ENCODE measurements at places on chromosomes 6 and 20.

DNA sequence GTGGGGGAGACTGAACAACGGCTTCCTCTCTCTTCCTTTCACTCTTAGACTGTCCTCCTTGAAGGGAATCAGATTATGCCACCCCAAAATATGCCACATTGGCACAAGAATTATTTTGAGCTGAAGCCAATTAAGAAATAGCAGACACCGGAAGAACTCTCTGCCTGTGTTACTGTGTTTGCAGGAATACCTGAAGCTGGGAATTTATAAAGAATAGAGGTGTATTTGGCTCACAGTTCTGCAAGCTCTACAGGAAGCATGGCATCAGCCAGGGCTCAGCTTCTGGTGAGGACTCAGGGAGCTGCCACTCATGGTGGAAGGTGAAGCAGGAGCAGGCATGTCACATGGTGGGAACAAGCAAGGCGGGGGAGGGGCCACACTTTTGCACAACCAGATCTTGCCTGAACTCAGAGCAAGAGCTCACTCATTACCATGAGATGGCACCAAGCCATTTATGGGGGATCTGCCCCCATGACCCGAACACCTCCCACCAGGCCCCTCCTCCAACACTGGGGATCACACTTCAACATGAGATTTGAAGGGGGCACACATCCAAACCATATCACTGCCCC is 46.0 kb downstream of the PCNA start:
- no peak for DNase-seq

DNA sequence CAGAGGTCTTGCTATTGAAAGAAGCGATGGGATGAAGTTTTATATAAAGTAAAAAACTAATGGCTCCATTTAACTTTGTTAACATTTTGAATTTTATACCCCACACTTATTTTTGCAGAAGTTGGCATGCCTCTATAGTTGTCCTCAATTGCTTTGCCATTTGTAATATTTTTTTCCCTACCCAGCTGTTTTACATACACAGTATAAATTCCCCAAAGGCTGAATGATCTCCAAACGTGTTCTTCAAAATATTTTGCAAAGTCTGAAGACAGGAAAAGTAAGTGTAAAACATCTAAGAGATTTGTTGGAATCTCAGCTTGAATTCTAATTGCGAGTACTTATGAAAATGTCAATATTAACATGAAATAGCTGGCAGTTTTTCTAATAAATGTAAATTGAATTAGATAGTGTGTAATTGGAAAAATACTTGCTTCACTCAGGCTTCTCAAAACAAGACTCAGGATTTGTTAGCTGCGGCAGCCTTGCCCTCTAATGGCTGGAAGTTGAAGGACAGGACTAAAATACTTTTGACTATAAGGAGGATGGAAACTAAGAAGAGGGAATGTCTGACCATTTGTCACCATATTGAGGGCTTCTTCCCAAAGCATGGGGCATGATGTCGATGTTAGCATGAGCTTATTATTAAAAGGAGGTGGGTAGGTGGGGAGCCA is 226.8 kb downstream of the UST start:
- no peak for DNase-seq

- DNase-seq: no peak
Measured at GRCh38 chr20:34639755-34640222, 37.1 kb downstream of the PIGU start.

GRCh38 chr6:138088326-138088762 is 18.9 kb downstream of the PERP start:
- DNase-seq: no peak

DNA sequence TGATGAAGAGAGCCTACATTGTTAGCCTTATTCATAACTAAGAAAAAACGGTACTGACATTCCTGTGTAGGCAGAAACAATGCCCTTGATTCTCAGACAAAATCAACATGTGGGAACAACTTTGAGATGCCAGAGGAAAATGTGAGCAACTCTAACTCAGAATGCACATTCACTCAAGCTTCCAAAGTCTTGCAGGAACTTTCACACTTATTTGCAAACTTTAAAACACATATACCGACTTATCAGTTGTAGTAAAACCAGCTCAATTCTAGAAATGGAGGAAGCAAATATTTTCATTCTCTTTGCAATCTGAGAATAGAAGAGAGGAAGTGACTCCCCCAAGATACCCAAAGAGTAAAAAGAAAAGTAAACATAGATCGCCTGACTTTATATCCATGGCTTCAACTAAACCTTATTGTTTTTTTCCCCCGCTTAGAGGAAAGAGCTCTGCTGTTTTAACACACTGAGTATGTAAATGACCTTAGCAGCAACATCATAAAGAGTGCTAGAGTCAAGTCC is 117.6 kb downstream of the EPB41L2 start:
- no peak for DNase-seq

DNA sequence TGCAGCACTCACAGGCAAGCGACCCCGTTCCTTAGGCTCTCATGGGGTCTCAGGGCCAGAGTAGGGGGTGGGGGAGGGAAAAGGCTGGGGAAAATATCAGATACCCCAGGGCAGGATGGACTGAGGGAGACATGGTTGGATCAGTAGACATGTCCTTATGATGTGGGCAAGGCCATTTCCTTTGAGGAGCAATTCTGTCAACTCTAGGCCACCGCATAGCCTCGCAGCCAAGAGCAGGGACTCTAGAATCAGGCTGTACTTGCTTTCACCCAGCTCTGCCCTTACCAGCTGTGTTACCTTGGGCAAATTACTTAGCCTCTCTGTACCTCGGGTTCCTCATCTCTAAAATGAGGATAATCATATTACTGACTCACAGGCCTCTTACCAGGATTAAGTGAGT is 2.2 kb upstream of the MAPK13 start:
- no peak for DNase-seq

DNA sequence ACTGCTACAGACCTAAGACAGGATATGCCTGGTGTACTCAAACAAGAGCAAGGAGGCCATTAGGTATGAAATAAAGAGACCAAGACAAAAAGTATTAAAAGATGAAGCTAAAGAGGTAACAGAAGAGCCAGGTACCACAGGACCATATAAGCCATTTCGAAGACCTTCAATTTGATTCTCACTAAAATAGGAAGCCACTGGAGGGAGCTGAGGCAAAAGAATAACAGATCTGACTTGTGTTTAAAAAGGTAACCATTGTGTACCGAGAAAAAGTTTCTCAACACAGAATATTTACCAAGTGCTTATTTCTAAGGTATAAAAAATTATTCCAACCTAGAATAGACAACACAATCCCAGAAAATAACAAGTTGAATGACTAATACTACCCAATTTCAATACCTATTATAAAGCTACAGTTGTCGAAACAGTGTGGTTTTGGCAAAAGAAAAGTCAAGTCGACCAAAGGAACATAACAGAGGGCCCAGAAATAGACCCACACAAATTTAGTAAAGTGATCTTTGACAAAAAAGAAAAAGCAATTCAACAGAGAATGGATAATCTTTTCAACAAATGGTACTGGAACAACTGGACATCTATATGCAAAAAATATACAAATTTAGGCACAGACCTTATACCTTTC is 125.3 kb upstream of the DST start:
- DNase-seq: no peak

GRCh38 chr6:79468587-79468986 is 68.6 kb downstream of the LCA5 start:
- no peak for DNase-seq

DNA sequence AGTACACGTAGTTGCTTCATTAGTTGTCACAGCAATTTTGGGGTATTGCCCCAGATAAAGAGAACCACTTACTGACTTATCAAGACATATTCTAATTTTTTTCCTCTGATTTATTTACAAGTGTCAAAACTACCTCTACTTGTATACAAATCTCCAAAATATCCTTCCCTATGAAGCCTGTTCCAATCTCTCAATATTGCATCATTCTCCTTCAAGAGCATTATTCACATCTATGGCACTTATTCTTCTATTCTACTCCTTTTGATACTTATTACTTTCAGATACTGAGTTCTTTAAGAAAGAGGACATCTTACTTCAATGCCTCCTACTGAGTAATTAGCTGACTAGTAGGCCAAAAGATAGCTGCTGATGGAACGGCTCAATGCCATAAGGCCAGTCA is 105.2 kb downstream of the SMLR1 start:
- DNase-seq: no peak

DNA sequence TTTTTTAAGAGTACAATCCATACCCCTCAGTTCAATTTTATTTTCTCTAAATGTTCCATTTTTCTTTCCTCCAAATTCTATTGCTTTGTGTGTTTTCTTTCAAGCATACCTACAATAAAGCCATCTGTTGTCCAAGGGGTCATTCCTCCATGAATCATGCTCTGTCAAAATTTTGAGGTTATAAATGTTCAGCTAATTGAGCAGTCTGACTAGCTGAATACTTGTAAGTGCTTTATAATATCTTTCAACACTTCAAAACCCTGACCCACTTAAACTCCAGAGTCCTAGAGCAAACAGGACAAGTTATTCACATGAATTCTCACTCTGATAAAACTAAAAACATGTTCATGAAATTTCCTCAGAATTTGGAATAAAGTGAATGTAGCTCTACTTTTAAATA is 33.4 kb upstream of the EYA4 start:
- no peak for DNase-seq

DNA sequence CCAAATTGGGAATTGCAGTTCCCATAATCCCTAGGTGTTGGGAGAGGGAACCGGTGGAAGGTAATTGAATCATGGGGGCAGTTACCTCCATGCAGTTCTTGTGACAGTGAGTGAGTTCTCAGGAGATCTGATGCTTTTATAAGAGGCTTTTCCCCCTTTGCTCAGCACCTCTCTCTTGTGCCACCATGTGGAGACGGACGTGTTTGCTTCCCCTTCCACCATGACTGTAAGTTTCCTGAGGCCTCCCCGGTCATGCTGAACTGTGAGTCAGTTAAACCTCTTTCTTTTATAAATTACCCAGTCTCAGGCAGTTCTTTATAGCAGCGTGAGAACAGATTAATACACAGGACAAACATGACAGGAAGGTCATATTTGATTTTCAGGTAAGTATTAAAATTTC is 25.3 kb upstream of the HECA start:
- no peak for DNase-seq

- DNase-seq: no peak
Measured at GRCh38 chr6:13508711-13509705, 21.6 kb upstream of the GFOD1 start.

GRCh38 chr20:37880726-37881591 is 22.0 kb upstream of the VSTM2L start:
- no peak for DNase-seq

DNA sequence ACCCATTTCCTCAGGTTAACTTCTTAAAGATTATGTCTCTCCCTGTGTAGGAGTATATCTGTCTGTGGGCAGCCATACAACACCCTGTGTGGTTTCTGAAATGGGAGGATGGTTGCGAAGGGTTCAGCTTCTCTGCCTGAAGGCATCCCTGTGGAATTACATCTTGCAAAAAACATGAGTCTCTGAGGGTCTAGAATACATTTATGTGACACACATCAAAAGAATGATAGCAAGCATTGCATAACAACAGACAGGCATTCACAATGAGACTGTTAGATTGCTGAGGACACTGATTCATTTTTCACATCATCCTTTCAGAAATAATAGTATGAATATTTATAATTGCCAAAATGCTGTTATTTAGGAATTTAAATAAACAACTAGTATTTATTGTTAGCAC is 670.9 kb downstream of the HTR1B start:
- DNase-seq: no peak

- no peak for DNase-seq
Measured at GRCh38 chr6:52910091-52910490, 593 bp upstream of the GSTA3 start.

DNA sequence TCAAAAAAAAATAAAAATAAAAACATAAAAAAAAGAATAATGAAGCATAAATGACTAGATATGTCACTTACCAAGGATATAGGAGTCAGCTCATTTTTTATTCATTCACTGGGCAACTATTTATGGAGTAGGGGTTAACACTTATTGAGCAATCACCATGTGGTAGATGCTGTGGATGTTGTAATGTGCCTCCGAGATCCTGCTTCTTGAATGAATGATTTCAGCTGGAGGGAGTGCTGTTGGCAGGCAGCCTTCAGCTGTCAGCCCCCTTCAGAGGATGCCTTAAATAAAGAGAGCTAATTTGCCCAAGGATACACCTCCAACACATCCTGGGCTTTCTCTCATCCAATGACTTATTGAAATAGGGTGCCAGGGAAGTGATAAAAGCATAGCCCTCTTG is 229.5 kb upstream of the DTNBP1 start:
- no peak for DNase-seq

DNA sequence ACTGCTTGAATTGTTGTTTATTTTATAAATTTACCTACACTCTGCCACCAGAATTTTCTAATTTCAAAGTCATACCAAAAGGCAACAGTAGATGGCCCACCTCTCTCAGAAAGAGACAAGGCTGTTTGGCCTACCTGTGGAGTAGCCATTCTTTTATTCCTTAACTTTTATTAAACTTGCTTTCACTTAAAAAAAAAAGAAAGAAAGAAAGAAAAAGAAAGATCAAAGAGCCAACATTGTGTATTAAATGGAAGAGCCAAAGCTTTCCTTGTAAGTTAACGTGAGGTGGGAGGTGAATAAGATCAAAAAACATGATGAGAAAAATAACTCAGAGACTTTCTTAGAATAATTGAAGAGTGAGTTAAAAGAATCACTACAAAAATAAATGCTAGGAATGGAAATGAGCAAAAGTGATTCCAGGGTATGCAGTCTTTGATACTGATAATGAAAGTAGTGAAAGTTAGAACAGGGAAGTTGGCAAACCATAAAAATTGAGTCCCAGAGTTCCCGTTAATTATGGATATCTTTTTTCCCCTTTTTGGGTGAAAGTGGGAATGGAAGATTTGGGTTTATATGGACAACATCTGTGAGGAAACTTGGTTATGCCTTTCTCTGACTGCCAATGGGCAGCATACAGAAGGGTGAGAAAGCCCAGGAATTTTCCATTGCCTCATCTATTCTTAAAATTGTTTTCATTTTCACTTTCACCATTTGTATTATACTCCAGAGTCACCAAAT is 35.9 kb upstream of the MYB start:
- DNase-seq: no peak

DNA sequence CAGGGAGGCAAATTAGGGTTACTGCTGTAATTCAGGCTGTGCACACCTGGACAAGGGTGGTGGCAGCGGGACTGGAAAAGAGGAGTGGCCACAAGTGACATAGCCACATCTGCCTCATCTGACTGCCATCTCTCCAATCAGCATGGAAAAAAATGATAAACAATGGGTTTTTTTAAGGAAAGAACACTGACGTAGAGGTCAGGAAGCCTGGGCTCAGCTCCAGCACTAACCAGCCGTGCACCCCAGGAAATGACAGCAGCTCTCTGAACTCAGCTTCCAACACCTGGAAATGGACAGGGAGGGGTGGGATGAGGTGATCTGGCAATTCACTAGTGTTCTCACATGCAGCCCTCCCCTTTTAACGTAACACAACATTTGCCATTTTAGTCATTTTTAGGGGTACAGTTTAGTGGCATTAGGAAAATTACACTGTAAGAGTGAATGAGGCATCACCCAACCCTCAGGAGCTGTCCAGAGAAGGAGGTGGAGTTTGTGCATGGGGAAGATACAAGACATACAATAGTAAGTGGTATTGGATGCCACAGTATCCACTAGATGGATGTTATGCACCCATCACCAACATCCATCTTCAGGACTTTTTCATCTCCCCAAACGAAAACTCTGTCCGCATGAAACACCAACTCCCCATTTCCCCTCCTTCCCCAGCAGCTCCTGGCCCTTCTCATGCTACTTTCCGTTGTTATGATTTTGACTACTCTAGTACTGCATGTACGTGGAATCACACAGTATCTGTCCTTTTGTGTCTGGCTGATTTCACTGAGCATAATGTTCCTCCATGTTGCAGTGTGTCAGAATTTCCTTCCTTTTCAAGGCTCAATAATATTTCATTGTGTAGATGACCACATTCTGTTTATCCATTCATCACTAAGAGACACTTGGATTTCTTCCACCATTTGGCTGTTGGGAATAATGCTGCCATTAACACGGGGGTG is 215.5 kb upstream of the ECI2 start:
- no peak for DNase-seq
